ENCODE measurements at places on chromosomes 3 and 15.

GRCh38 chr3:9864200-9864927 lies 15.7 kb downstream of the CIDEC start:
- no peak for DNase-seq

DNA sequence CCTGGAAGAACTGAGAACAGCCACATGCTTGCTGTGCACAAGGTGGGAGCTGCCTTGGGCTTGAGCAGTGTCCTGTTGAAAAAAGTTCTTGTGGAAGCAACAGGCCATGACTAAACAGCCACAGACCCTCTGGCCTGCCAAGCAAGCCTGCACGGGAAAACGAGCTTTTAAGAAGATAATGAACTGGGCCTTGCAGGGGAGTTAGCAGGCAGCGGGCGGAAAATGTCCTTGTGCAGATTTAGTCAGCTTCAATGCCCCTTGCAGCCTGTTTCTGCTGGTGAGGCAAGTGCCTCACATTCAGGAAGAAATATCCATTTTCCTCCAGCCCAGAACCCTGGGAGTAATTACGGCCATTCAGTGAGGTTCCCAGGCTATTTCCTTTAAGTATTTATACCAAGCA lies 126.2 kb upstream of the KLHL25 start:
- no peak for DNase-seq

- no peak for DNase-seq
These were observed 4.6 kb downstream of the TCTA start for GRCh38 chr3:49416867-49417266.

DNA sequence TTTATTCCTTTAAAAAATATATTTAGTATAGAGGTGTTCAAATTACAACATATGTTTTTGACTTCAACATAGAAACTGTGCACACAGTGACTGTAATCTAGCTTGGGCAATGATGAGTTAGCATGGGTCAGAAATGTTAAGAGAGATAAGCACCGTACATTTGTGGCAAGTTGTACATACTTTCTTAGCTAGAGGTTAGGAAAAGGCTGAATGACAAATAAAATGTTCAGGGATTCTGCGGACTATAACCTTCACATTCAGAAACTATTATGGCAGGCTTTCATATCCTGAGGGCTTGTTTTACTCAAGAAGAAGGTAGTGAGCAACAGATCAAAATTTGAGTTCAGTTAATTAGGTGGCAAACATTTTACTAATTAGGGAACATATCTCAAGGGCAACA lies 379.7 kb upstream of the EPHA6 start:
- no peak for DNase-seq

DNA sequence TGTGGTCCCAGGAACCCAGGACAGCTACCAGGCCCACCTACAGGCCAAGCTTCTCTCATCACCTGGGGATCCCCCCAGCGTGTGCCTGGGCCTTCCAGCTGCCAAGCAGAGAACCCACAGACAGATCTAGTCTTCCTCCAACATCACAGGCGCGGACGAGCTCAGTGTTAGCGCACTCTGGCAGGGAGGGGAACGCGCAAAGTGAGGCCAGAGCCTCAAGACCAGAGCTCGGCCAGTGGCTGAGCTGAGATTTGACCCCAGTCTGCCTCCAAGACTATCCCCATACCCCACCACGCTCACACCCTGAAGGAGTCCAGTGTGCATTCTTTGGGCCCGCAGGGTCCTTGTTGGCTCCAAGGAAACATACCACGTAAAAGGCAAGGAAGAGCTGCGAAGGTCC lies 5.1 kb downstream of the MFGE8 start:
- DNase-seq, result no peak

GRCh38 chr15:37921527-37922385 lies 12.7 kb upstream of the TMCO5A start:
- DNase-seq, result no peak

GRCh38 chr3:13135811-13136321 lies 62.6 kb upstream of the IQSEC1 start:
- no peak for DNase-seq

GRCh38 chr15:39013262-39013661 lies 448.6 kb upstream of the RASGRP1 start:
- no peak for DNase-seq

DNA sequence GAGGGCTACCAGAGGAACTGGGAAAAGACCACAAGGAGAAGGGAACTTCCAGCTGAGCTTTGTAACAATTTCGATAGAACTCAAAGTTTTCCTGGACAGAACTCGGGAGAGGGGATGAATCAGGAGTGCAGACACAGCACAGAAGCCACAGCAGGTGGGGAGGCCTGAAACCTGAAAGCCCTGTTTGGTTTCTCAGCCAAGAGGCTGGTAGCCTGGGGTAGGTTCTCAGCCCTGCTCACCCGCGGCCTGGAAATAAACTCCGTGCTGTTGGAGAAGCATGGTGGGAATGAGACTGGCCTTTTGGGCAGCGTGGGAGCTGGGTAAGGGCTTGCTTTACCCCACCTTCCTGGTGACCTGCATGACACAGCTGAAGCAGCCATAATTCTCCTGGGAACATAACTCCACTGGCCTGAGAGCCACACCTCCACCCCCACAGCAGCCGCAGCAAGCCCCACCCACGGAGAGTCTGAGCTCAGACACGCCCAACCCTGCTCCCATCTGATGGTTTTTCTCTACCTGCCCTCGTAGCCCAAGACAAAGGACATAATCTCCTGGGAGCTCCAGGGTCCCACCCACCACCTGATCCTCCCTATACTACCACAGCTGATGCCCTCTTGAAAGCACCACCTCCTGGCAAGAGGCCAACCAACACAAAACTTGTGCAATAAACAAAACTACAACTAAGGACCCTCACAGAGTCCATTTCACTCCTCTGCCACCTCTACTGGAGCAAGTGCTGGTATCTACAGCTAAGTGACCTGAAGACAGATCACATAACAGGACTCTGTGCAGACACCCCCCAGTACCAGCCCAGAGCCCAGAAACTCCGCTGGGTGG lies 52.5 kb upstream of the CHRM5 start:
- no peak for DNase-seq

DNA sequence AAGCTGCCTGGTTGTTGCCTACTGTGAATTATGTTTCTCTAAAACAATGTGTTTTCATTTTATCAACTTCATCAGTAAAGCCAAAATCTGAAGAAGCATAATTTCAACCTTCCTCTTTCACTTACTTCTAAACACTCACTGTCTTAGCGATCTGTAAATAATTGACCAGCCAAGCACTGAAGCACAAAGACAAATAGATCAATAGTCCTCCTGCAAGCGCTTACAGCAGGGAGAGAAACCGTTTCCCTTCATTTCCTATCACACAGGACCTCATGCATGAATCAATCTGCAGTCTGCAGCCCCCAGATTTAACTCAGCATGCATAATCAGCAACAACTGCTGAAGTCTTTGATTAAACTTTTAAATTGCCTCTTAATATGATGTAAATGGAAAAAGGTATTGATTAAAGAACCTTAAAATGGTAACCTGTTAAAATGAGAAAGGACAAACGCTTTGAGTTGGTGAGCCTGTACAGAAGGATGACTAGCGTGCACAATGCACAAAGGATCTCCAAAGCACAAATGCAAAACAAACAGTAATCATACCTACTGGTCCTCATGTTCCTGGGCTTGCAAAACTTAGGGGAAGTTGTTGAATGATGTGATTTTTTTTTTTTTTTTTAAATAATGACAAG lies 370.2 kb upstream of the ZNF385D start:
- no peak for DNase-seq

DNA sequence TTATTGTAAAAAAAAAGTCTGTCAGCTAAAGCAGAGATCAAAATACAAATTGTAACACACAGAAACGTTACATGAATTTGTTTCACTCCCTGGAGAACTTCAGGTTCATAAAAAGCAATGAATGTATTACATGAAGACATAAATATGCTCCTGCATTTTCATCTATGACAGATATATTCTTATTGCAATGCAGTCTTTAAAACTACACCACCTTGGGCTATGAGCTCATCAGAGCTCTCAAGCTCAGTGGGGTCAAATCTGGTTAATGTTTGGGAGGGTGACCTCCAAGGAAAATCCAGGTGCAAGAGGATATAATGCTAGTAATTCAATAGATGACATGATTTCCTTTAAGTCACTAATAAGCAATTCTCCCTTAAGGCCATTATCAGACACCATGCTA lies 606.8 kb downstream of the EPHA3 start:
- no peak for DNase-seq

- no peak for DNase-seq
These were observed 874 bp upstream of the ERC2 start for GRCh38 chr3:56469141-56469540.

- no peak for DNase-seq
These were observed 146.1 kb downstream of the SUCNR1 start for GRCh38 chr3:152019508-152019907.

DNA sequence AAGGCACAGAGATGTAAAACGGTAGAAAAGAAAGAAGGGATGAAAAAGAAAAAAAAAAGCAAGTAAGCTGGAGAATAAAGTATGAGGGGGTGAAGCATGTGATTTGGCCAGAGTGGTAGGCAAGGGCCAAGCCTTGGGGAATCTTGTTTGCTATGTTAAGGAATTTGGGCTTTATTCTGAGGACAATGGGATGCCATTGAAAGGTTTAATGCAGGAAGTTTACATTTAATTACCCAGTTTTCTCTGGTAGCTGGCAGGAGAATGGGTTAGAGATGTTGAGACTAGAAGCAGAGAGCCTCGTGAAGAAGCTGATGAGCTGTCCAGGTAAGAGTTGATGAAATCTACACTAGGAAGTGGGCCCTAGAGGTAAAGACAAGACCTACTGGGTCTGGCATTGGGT lies 455.9 kb downstream of the PDCD6IP start:
- no peak for DNase-seq

DNA sequence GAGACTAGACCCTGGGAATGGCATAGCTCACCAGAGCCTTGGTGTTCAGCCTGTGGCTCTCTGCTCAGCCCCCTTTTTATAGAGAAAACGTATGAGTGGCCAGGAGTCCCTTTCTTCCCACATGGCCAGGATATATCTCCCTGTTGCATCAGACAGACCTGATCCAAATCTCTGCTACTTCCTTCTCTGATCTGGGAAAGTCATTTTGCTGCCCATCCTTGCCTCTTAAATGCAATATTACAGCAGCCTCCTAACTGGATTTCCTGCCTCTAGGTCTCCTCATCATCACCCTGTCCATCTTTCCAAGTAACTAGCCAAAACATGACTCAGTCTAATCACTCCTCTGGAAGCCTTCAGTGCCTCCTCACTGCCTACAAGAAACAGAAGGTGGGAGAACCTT lies 42.9 kb downstream of the CTDSPL start:
- DNase-seq, result no peak

DNA sequence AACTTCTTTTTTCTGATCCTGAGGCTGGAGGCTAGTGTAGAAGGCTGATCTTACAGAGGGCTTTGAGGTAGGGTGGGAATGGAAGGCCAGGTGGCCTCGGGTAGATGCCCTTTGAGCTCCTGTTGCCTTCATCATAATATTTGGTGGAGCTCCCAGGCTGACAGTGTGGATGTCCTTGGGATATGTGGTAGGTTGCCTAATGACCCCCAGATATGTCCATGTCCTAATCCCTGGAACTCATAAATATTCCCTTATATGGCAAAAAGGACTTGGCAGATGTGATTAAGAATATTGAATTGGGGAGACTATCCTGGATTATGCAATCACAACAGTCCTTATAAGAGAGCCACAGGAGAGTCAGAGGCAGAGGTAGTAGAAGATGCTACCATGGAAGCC lies 5.5 kb downstream of the ADAMTSL3 start:
- DNase-seq, result no peak

- DNase-seq, result no peak
These were observed 995.3 kb downstream of the OTOL1 start for GRCh38 chr3:162491952-162492351.

DNA sequence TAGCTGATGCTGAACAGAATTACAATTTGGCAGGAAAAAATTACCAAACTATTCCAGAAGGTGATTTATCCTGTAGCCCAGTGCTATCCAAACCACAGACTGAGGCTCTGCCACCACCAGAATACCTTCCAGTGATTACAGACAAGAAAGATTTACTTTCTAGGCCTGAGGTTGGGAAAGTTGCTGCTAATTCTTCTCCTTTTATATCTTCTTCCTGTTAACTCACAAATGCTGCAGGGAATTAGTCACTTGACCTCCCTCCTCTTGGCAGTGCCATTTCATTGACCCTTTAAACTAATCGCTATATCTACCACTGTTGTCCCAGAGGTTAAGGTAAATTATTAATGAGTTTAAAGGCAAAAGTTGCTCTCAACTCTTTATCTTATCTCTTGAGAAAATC lies 118.4 kb downstream of the CTNNB1 start:
- no peak for DNase-seq

DNA sequence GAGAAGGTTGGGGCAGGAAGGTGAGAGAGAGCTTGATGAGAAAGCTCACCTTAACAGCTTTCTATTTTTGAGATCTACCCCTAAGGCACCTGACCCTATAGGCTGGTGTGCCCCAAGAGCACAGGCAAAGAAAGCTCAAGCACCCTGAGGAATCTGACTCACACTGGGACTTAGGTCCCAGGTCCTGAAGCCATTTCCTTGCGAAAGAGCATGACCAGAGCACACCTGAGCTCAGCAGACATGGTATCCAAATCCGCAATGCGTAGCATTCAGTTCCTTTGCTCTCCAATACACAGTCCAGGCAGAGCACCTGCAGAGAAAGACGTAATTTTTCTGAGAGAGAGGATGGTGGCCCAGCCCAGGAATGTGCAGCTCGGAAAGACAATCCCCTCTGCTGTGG lies 112.1 kb upstream of the LPP start:
- no peak for DNase-seq

DNA sequence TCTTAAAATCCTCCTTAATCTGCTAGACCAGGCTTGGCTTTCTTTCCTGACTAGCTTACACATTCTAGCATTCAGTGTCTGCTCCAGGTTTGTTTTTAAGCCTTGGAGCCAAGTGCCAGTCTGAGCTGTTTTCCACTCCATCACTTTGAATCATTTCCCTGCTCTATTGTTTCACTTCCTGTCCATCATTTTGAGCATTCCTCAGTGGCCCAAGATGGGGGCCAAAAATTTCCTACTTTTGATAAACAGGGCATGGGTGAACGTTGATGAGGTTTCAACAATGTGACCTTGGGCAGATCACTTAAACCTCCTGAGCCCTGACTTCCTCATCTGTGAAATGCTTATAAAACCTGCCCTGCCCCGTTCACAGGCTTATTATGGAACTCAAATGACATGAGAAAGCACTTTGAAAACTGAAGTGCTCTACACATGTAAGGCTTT lies 4.4 kb downstream of the CYP19A1 start:
- DNase-seq, result no peak

GRCh38 chr3:14524920-14525660 lies 15.1 kb downstream of the GRIP2 start:
- no peak for DNase-seq

DNA sequence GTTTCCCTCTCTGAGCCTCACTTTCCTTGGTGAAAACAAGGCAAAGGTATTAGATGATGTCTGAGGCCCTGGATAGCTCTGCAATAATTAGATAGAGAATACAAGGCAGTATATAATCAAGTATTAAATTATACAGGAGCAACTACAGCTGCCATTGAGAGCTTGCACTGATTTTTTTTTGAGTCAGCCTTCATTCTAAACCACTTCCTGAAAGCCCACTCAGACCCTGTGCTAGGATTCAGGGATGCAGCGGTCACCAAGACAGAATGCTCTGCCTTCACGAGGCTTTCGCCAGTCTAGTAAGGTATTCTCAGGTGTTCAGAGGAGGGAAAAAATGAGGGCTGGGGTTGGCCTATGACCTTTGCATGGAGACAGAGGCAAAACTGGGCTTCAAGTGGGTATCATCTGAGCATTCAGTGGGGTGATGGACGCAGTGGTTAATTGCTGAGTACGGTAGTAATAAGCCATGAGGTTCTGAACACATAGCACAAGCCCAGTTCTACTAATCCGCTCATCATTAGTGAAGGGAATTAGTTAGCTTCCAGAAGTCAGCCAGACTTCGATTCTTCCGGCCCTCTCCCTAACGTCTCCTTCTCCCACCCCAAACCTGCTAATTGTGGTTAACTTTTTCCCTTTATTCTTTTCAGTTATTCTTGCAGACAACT lies 3.6 kb downstream of the VGLL4 start:
- no peak for DNase-seq
